CD8-positive, alpha-beta T cell (primary cell): ENCODE measurements at places on chromosomes 12 and 14.

DNA sequence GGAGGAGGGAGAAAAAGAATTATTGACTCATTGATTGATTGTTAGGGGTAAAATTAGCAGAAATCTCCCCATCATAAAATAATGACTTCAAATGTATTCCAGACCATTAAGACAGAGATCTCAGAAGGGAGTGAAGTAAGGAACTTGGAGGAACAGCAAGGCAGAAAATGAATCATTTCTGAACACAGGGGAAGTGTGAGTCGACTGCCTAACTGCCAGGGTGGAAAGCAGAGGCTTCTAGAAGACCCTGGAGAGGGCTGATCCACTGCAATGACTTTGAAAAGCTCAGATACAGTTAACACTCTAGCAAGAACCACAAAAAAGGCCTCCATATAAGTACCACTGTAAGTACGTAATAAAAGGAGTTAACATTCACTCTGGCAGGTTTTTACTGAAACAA lies 9.7 kb downstream of the GLTP start:
- no peak for DNase-seq

DNA sequence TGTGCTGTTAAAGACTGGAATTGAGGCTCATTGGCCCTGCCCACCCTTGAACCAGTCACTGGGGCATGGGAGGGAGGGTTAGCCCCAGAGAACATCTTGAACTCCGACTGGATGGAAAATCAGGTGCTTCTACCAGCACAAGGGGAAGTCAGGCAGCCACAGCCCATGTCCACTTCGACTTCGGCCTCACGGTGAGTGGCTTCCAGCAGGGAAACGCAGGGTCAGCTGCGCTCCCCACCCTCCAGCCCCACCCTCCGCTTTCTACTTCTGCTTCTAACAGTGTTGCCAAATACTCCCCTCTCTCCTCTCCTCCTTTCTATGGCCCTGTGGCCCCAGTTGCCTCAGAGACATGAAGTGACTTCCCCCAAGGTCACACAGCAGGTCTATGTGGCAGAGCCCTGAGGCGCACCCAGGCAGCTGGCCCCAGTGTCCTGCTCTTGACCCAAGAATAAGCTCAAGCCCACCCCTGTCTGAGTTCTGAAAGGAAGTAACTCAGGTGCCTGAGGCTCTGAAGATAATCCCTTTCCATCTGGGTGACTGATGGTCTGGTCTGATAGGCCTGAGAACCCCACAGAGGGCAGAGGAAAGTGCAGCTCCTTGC lies 11.9 kb upstream of the SH2B3 start:
- no peak for DNase-seq

DNA sequence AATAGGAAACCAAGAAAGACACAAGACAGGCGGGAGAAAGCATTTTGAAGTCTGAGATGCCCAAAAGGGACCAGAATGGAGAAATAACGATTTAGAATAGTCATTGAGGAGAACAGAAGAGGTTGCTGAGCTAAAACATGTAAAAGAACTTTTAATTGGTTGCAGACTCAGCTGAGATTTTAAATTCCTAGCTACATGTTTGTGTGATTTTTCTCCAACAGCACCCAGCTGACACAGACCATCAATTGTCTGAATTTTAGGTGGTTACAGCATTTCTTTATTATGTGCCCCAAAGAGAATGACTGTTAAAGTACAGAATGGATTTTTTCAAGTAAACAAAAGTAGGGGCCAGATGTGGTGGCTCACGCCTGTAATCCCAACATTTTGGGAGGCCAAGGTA lies 50.3 kb downstream of the BAZ1A start:
- no peak for DNase-seq

DNA sequence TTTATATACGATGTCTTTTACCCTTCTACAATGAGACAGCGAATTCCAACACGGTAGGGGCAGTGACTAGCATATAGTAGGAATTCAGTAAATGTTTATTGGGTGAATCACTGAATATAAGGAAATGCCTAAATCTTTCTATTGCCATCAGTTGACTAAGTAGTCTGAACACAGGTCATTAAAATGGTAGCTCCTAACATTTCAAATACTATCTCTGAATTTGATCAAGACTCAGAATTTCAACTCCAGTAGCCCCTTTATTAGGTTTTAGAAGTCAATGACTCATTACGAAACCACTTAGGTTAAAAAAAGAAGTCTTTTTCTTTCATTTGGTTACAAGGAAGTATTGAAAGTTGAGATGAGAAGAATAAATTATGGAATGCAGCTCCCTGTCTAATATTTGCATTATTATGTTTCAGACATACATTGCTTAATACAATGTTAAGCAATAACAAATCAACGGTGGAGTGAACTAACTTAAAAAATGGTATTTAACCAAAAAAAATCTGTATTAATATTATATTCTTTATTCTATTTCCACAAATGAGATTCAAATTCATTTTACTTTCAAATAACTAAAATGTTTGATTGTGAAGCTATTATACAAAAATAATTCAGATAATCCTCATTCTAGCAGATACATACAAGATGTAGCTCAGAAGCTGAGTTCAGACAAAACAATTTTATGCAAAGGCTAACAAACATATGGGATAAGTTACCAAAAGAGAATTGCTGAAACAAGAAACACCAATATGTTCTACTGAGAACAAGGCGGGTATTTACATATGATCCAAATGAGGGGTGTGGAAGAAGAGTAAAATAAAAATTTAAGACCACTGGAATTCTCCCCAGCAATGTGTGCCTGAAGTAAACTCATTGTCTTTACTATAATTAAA lies 302.7 kb downstream of the CEP128 start:
- DNase-seq, result no peak

DNA sequence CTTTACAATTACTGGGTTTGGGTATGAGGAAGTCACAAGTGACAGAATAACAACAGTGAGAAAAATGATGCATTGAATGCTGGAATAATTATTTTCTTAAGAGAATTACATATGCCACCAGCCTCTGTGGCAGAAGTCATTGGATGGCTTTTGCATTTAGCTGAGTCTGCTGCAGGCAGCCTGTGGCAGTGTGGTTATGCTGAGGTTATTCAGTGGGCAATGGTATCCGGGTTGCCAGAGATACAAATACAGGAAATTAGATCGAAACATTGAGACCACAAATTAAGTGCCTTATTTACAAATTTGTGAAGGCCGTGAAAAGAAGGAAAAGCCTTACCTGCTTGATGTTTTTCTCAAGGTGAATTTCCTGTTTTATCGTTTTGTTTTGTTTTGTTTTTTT lies 1050.0 kb downstream of the GALC start:
- no peak for DNase-seq

- DNase-seq, result no peak
Measured at GRCh38 chr14:44211718-44212117, 295.4 kb downstream of the FSCB start.

- no peak for DNase-seq
Measured at GRCh38 chr12:84757978-84758377, 154.6 kb downstream of the SLC6A15 start.

- DNase-seq, result peak; percentile 58
Measured at GRCh38 chr14:61511558-61511948, 183.8 kb upstream of the HIF1A start.

DNA sequence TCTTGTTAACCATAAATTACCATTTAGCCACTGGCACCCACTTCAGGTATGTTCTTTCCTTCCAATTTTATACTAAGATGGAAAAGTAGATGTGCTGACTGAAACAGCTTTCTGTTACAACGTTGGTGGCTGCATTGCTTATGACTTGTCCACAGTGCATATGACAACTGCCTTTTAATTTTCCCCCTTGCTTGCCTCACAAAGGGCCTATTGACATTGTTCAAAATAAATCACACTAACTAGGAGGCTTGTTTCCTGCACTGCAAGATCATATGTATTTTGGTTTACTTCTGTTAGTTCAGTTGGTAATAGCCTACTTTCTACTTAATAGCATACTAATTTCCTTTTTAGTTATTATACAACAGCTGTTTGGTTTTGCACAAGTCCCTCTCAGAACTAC lies 55.4 kb downstream of the SCAF11 start:
- no peak for DNase-seq

DNA sequence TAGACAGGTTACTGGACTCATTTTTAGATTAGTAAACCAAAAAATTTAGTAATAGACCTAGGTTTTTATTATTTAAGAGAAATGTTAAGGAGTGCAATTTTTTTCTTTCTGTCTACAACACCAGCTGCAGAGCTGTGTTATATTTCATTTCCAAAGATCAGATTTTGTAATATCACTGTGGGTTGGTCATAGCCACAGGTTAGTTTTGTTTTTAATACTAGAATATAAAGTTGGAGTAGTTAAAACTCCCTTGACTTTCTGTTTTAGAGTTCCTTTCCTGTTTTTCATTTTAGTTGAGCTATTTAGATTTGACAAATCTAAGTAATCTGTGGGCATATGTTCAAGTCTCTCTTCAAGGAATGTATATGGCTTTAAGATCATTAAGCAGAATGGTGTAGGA lies 30.7 kb upstream of the GARIN2 start:
- DNase-seq, result no peak

DNA sequence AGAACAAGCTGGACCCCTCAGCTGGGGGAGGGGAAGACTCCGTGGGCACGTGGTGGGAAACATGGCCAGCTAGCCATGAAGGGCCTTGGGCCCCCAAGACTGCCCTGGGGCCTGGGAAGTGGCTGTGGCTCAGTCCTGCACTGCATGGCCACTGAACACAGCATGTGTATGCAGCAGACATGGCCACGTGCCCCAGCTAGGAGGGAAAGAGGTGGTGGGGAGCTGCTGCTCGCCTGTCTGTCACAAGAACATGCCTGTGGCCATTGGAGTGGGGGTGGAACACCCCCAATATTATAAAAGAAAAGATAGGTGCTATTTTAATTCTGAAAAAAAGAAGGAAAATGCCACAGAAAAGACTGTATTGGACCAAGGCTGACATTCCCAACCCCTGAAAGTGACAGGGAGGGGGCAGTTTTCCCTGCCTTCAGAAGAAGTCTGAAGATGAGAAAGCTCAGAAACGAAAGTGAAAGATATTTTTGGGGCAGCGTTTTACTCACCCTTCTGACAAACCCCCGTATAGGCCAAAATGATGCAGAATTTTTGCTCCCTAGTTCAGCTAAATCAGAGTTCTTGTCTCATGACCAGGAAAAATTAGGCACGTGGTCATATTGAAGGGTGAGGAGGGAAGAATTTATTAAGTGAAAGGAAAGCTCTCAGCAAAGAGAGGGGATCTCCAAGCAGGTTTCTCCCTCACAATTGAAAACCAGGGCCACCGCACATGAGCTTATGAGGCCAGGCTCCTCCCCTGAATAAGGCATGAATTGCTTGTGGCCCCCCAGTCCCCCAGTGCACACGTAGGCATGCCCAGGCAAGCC lies 35.2 kb upstream of the PCNX1 start:
- DNase-seq, result peak; percentile 52

GRCh38 chr14:96252999-96253539 lies 2.9 kb upstream of the BDKRB1 start:
- no peak for DNase-seq

DNA sequence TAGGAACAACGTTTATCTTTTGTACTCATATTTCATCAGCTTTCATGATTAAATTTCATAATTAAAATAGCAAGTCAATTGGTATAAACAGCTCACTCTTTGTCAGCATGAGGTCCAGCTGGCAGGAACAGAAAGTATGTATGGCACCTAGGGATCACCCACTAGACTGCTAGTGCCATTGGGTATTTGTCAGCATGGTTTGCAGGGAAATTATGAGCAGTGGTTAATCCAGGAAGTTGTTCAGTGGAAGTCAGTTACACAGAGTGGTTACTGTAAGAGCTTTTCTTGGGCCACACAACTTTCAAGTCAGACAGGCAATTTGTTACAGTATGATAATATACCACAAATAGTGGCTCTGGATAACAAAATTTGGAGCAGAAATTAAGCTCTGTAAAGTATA lies 340.3 kb upstream of the RGS6 start:
- DNase-seq, result peak; percentile 11

- no peak for DNase-seq
Measured at GRCh38 chr14:75804570-75805275, 143.7 kb downstream of the TTLL5 start.

GRCh38 chr14:24846261-24846660 lies 203.7 kb downstream of the STXBP6 start:
- no peak for DNase-seq

DNA sequence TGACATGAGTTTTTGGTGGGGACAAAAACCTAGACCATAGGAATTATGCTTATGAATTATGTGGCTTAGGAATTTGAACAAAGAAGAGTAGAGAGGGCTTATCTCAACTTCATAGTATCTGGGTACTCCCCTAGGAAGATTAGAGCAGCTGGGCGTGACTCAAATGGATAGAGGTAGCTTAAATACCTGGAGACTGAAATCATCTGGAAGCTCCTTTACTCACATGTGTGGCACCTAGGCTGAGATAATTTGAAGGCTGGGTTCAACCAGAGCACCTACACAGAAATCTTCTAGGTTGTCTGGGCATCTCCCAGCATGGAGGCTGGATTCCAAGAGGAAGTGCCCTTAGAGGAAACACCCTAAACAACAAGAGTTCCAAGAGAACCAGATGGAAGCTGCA lies 393.9 kb downstream of the ADAMTS20 start:
- DNase-seq, result no peak

DNA sequence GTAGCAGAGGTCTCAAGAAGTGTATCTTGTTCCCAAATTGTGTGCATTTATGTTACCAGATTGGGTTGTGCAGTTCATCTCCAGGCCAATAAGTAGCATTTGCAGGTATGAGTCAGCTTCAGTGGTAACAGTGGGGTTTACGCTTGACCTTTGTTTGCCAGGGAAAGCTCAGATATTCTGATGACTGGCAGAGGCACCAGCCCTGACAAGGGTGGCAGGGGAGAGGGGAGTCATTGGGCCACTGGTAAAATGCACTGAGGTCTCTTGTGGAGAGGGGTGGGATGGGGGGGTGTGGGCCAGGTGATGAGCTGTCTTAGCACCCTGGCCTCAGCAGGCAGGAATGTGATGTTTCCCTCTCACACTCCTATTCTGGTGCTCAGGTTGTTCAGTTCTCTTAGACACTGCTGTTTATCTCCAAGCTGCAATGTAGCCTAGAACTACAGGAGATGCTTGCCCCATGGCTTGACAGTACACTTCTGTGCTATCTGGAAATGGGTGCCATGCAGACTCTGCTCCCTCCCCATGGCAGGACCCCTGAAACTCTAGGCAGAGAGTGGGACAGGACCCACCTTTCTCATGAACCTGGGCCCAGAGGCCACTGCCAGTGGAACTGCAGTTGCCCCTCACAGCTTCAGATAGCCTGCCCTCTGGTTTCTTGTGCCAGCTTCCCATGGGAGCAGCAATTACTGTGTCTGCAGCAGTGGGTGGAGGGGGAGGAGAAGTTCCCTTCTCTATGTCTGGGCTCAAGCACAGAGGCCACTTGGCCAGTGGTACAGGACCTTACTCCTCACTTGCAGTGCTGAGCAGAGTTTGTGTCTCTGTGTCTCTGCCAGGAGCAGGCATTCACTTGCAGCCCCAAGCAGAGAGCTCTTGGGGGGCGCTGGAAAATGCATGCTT lies 31.9 kb downstream of the USP15 start:
- no peak for DNase-seq

- no peak for DNase-seq
Measured at GRCh38 chr12:129629901-129630300, 273.9 kb downstream of the TMEM132D start.

DNA sequence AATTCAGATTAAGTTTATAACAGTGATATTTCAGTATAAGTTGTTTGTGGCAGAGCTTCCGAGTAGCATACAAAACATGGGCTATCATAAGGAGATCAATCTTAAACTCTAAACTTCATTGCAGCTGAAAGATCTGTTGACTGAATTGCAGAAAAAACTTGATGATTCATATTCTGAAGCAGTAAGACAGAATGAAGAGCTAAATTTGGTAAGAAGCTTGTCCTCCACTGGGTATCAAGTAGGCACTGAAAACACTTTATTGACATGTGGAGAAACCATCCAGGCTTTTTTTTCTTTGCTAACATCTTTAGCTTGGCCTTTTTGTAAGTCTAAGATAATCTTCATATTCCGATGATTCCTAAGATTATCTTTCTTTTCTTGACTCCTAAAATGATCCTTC lies 93.0 kb downstream of the KTN1 start:
- DNase-seq, result no peak
